ENCODE measurements at places on chromosomes 4 and X.

DNA sequence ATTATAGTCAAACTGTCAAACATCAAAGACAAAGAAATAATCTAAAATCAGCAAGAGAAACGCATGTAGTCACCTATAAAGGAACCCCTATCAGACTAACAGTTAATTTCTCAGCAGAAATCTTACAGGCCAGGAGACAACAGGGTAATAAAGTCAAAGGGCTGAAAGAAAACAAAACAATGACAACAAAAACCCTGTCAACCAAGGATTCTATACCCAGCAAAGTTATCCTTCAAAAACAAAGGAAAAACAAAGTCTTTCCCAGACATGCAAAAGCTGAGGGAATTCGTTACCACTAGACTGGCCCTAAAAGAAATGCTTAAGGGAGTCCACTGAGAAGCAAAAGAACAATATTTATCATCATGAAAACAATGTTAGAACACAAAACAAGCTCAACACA lies 22.1 kb downstream of the TMEM154 start:
- no peak for DNase-seq

- DNase-seq, result no peak
Measured at GRCh38 chr4:138910195-138910913, 105.2 kb upstream of the NOCT start.

DNA sequence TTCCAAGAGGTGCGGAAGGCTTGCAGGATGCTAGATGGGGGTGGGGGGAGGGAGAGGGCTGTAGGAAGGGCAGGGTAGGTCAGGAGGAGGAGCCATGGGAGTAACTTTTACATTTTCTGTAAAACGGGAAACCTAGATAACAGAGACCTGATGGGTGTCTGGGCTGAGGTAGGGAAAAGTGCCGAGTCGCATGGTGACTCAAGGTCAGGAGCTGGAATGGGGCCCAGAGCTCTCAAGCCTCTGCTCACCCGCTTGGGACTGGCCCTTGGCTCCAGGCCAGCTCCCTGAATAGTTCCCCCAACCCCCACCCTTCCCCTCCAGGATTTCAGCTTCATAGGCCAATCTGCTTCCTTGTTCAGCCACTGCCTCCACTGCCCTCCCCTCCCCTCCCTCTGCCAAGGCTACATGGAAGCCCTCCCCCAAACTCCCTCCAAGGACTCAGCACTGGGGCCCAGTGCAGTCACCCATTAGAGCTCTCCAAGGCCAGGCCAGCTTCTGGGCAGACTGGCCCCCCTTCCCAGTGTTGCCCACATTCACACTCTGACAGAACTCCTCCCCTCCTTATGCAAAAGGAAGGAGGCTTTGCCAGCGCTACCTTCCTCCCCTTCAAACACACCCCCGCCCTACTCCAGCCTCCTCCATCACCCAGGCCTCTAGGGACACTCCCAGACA lies 43.6 kb downstream of the TSC22D3 start:
- no peak for DNase-seq

DNA sequence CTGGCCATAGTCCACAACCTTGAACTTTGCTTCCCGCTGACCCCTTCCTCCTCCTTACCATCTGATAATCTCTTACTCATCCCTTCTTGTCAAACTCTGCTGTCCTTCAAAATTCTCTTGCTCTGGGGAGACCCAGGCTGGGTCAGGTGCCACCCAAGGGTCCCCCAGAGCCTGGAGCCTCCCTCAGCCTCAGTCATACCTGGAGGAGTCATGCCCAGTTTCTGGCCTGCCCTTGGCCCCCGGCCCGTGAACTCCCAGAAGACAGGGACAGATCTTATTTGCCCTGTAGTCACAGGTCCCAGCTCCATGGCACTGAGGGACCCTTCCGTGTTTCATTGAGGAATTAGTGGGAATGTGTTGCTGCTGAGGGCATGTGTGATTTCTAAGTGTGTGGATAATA lies 4.7 kb upstream of the GPR78 start:
- no peak for DNase-seq

DNA sequence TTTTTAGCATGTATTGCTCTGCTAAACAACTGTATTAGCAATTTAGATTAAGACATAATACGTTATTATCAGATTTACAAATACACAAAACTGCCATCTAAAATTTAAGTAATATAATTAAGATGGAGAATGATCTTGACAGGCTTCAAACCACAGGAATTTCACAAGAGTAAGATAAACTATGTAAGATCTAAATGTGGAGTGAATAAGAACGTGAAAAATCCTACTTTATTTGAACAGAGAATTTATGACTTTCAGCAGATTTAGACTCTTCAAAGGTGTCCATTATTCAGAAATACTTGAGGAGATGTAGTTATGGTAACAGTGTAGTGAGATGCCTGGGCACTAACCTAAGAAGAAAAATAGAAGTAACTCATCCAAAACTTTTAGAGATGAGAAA lies 73.2 kb downstream of the SLC4A4 start:
- no peak for DNase-seq

DNA sequence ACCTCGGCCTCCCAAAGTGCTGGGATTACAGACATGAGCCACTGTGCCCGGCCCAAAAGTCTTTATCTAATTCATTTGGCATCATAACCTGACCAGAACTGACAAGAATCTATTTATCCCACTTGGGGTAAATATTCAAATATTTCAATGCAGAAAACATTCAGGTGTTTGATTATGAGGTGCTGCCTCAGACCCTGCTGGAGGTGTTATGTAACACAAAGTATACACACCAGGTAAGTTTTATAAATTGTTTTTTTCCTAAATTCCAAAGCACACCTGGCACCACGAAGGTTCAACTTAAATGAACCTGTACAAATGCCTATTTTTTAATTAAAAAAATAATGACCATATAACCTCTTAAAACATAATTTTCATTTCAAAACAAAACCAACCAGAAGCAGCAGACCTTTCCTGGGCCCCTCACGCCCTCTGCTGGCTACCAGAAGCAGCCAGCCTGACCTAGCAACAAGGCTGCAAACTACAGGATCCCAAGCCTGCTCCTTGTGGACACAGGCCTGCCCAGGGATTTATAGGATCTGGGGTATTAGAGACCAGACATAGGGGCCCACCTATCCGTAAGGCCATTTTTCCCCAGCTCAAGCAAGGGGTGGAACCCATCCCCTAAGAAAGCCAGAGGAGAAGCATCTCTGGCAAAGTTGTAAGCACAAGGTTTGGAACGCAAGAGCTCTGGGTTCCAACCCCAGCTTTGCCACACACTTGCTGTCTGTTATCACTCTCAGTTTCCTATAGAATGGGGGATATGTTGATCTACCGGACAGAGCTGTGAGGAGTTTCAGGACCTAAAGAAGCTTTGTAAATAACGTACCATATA lies 11.7 kb downstream of the OTUD5 start:
- DNase-seq, result no peak

GRCh38 chrX:143634663-143635455 lies 1.0 kb downstream of the SLITRK4 start:
- no peak for DNase-seq

DNA sequence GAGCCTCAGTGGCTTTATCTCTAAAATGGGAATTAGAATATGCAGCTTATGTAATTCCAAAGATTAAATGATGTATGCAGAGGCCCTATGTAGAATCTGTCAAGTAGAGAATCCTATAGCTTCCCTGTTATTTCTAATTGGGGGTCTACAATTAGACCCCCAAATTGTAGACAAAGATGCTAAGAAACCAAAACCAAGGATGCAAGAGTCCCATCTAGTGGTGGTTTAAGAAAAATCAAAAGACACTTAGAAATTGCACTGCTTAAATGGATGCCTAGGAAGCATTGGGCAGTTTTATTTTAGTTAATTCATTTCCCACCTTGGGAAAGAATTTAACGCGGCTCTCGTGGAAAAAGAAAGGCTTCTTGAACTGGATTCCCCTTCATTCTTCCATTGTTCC lies 115.2 kb downstream of the GABRA2 start:
- no peak for DNase-seq

DNA sequence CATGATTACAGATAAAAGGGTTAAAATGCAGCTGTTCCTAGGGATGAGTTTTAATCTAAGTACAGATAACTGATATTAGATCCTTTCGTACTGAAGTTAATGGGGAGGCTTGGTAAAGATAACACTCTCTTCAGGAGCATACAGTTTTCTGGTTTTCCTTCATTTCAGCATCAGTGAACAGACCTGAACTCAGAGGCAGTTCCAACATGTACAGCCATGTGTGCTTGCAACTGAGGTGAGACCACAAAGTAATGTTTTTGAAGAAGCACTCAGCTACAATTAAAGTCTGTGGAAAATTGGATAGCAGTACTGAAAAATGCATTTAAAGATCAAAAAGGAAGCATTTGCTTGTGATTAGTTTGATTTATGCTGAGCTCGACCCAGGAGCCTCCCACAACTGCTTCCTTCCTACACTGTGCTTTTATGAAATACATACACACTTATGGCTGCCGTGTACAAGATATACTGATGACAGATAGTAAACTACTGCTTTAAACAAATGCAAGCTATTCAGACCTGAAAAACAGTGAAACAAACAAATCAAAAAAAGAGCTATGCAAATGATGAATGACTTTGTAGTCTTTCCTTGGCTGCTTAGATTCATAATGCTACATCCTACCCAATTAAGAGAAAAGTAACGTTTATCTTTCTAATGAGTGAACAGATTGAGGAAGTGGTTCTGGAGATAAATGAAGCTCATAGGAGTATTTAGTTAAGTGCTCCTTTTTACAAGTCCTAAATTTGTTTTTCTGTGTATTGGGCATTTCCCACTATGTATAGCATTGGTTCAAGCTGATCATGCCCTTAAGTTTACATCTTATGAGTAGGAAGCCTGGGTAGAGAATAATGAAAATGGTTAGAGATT lies 68.4 kb downstream of the PDLIM5 start:
- no peak for DNase-seq

GRCh38 chrX:40310016-40310415 lies 212.3 kb upstream of the BCOR start:
- DNase-seq, result no peak

DNA sequence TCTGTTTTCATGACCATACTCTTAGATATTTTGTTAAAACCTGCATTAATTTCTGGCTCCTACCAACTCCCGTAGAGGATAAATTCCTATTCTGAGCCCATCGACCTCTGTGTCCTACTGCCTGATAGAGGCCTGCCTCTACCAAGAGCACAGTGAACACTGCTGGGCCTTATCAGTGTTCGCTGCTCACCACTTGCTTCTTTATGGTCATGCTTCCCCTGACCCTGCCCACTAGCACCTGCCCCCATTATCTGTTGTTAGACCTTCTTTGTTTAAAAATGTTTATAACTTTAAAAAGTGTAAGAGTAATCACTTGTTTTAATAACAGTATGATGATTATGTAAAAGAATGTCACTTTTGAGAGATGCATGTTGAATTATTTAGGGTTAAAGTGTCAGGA lies 6.1 kb downstream of the DAPP1 start:
- DNase-seq, result no peak

- no peak for DNase-seq
Measured at GRCh38 chr4:99156992-99157391, 12.9 kb upstream of the ADH4 start.

- no peak for DNase-seq
Measured at GRCh38 chrX:14084466-14084865, 54.8 kb upstream of the GEMIN8 start.

DNA sequence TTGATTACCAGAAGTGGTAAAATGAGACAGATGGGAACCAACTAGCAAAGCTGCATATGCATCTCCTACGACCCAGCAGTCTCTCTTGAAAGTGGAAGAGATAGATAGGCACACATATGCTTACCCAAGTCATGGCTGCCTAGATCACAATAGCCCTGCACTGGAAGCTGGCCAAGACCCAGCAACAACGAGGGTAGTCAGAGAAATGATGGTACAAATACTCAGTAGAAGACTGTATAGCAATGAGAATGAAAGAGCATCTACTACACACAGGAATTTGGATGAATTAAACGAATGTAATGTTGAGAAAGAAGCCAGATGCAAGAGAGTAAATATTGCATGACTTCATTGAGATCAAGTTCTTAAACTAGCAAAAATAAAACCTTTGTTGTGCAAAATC lies 100.3 kb upstream of the FAT1 start:
- no peak for DNase-seq

GRCh38 chr4:153788413-153789276 lies at the start of gene SFRP2:
Gene SFRP2, minus strand, starts transcription at chr4:153789083. Its CDS starts 248 bp downstream, at chr4:153788835.
- no peak for DNase-seq

DNA sequence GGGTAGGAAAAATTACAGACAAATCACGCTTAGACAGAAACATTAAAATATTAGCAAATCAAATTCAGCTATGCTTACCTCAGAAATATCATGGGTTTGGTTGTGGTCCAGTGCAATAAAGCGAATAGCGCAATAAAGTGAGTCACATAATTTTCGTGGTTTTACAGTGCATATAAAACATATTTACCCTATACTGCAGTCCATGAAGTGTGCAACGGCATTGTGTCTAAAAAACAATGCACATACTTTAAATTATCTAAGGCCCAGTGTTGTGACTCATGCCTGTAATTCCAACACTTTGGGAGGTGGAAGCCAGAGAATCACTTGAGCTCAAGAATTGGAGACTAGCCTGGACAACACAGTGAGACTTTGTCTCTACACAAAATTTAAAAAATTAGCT lies 195.7 kb upstream of the IL1RAPL1 start:
- peak; percentile 24 for DNase-seq

DNA sequence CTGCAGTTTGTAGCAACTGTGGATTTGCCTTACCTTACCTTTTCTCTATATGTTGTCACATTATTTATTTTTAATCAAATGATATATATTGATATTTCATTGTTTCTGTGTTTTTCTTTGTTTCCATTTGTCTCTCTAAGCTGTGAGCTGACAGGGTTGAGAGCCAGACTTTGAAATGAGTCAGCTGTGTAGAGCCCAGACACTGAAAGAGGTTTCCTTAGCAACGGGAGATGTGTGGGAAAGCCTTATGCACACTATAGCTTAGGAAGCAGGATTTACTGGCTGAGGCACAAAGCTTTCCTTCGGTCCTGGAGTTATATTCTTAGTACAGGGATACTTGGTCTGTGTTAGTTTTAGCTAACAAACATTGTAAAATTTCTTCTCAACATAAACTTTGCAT lies 192.2 kb downstream of the FGF13 start:
- DNase-seq, result no peak

DNA sequence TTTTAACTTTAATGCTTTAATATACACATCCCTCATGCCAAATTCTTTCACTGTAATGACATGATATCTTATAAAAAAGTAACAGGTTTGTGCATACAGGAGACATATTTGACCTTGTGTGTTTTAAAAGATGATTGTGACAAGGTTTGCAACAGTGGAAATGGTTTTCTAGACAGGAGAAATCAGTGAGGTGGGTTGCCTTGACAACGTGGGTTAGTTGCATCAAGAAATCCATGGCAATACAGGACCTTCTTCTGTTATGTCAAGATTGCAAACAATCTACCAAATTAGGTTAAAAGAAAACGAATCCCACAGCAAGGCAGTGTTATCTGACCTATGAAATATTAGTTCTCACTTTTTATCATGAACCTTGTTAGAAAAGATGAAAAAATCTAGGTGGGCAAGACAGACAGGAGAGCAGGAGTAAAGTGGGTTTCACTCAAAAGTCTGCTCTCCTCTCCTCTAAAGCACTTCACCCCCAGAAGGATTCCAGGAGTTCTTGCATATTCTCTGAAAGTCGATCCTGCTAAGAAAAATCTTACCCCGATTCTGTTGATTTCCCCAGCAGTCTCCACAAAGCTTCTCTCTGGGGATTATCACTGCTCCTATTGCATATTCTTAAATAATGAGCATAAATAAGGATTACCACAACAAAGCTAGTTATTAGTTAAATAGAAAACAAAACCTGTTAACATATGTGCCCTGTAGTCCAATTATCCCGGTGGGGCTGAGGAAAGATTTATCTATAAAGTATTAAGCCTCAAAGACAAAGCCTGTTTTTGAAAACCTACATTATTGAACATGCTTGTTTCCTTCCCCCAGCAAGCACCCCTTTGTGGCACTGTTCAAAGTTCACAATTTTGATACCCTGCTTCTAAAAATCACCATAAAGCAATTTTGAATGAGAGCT lies 71.0 kb downstream of the TMA16 start:
- DNase-seq, result no peak

All from HS-5 (cell line).